ENCODE measurements at places on chromosomes 3 and 15. TPM values are rescaled to one million over a fixed set of nuclear protein-coding genes. Genes with fewer than 3 reads are reported as not detected.

- DNase-seq: no peak
Measured at GRCh38 chr3:30775040-30775439, 119.4 kb downstream of the GADL1 start.

The PRSS50 gene
- not detected for total RNA-seq

The ELL3 gene
- 1.2 TPM for total RNA-seq

The SLC7A14 gene
- 6.9 TPM for total RNA-seq

GRCh38 chr3:87771337-87772192 is 287.2 kb downstream of the CGGBP1 start:
- no peak for DNase-seq

- no peak for DNase-seq
Measured at GRCh38 chr15:79310612-79310984, 314 bp upstream of the TMED3 start.
